ENCODE measurements at places on chromosomes 4 and X. TPM values are rescaled to one million over a fixed set of nuclear protein-coding genes. Genes with fewer than 3 reads are reported as not detected.

- no peaks in the 10 kb centered on the region for H3K4me1 ChIP-seq
- no peaks in the 10 kb centered on the region for H3K36me3 ChIP-seq
- H3K27me3 ChIP-seq = no peaks in the 10 kb centered on the region
- H3K4me3 ChIP-seq = no peak overlapping the region
Measured at GRCh38 chrX:47358387-47359065, 11.9 kb upstream of the ZNF157 start.

GRCh38 chr4:105963461-105964400, 68.5 kb downstream of the NPNT start:
- no peak for DNase-seq
- H3K36me3 ChIP-seq = peaks cover 2% of the 10 kb centered on the region
- no peaks in the 10 kb centered on the region for H3K27me3 ChIP-seq
- H3K27ac ChIP-seq = no peak overlapping the region
- H3K4me3 ChIP-seq = no peak overlapping the region
- peaks cover 1% of the 10 kb centered on the region for H3K4me1 ChIP-seq

DNA sequence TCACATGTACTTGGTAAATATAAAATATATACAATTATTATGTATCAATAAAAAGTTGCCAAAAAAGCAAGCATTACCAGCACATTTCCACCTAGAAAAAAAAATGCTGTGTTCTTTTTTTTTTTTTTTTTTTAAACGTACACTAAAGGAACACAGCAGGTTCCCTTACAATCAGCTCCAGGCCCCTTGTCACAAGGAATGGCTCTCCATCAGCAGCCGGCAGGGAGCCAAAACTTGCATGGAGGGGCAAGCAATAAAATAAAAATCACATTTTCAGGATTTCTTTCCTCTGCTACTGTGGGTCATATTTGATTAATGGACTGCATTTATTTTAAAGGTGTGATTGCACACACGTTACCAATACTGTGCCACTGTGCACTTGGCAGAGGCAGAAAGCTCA, 460.3 kb downstream of the GPAT3 start:
- no peak overlapping the region for H3K27ac ChIP-seq
- no peaks in the 10 kb centered on the region for H3K36me3 ChIP-seq
- no peak overlapping the region for H3K4me3 ChIP-seq
- H3K27me3 ChIP-seq = no peaks in the 10 kb centered on the region
- no peak for DNase-seq
- no peaks in the 10 kb centered on the region for H3K4me1 ChIP-seq

DNA sequence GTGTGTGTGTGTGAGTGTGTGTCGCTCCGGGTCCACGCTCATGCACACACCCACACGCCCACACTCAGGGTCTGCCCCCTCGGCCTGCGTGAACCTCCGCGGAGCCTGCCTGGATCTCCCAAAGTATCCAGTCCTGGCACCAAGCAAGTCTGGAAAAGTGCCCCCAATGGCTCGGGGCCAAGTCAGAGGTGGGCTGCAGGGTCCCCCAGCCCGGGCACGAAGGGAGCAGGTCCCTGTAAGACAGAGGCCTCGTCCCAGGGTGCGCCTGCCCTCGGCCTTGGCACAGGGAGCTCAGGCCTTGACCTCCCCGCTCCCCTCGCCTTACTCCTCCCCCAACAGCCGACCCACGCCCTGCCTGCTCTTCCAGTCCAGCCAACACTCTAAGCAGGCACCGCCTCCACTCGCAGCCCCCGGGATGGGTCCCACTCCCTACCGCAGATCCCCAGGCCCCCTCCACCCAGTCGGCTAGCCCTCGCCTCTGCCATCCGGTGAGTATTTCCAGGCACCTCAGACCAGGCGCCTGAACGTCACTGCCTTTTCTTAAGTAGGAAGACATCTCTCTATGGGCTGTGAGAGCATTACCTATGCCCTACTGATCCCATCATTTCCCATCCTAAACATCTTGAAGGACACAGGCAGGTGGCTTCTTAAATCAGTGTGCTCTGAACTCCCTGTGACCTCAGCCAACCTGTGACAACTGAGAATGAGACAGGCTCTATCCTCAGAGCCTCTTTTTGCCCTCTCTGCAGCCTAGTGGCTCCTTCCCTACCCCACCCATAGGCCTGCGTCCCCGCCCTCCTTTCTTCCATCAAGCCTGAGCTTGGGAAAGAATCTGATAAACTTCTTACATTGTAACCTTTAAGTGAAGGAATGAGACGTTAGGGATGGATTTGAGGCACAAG, 704 bp downstream of the FAM114A1 start:
- peaks cover 11% of the 10 kb centered on the region for H3K4me1 ChIP-seq
- H3K27ac ChIP-seq = peak overlapping the region; percentile 98
- H3K27me3 ChIP-seq = no peaks in the 10 kb centered on the region
- peak; percentile 75 for DNase-seq
- H3K36me3 ChIP-seq = no peaks in the 10 kb centered on the region

DNA sequence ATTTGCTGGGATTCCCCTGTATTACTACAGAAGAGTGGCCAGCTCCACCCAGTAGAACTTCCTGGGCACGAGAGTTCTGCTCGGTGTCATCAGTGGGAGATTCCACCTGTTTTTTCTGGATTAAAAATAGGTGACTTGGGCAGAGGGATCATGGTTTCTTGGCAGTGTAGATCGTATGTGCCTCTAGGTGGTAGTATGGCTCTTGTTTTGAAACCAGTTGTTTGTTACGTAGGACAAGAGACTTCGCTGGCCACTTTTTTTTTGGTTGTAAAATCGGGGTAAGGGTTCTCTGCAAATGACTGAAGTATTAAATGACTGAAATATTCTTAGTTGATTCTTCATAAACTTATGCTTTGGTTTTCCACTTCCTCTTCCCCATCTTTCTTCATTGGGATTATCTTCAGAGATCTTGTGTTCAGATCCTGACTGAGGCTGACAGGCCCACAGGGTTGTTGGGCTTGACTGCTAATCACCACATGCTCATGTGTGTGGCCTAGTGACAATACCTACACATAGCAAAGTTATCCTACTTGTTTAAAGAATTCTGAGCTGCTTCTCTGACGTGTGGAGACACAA, 43.8 kb upstream of the WDR1 start:
- no peaks in the 10 kb centered on the region for H3K4me1 ChIP-seq
- no peak overlapping the region for H3K27ac ChIP-seq
- no peak overlapping the region for H3K4me3 ChIP-seq
- H3K36me3 ChIP-seq = no peaks in the 10 kb centered on the region
- no peaks in the 10 kb centered on the region for H3K27me3 ChIP-seq

GRCh38 chrX:16628946-16629595, 20.9 kb upstream of the S100G start:
- H3K27ac ChIP-seq = no peak overlapping the region
- no peak overlapping the region for H3K4me3 ChIP-seq
- H3K4me1 ChIP-seq = no peaks in the 10 kb centered on the region
- no peaks in the 10 kb centered on the region for H3K27me3 ChIP-seq
- no peaks in the 10 kb centered on the region for H3K36me3 ChIP-seq

GRCh38 chr4:58070726-58071125, 960.5 kb upstream of the IGFBP7 start:
- no peak for DNase-seq
- no peaks in the 10 kb centered on the region for H3K36me3 ChIP-seq
- no peaks in the 10 kb centered on the region for H3K4me1 ChIP-seq
- H3K27ac ChIP-seq = no peak overlapping the region
- no peak overlapping the region for H3K4me3 ChIP-seq
- H3K27me3 ChIP-seq = no peaks in the 10 kb centered on the region

GRCh38 chr4:152166567-152166966, 369.3 kb downstream of the FBXW7 start:
- H3K4me1 ChIP-seq = no peaks in the 10 kb centered on the region
- H3K27ac ChIP-seq = no peak overlapping the region
- H3K4me3 ChIP-seq = no peak overlapping the region
- H3K36me3 ChIP-seq = no peaks in the 10 kb centered on the region
- H3K27me3 ChIP-seq = no peaks in the 10 kb centered on the region

DNA sequence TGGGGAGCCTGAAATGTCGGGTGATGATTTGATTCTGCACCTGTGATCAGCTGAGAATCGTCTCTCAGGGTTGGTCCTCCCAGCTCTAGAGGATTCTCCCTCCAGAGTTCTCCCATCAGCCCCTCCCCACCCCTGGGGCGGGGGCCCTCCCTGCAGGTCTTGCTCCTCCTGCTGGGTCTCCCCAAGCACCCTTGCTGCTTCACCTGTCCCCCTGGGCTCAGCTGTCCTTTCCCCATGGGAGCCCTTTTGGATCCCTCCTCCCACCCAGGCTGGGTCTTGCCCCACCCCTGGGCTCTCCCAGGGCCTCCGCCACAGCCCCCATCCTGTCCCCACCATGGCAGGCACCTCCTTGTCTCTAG, 22.2 kb downstream of the PSAPL1 start:
- H3K4me1 ChIP-seq = peaks cover 4% of the 10 kb centered on the region
- no peaks in the 10 kb centered on the region for H3K27me3 ChIP-seq
- peak; percentile 42 for DNase-seq
- no peaks in the 10 kb centered on the region for H3K36me3 ChIP-seq
- no peak overlapping the region for H3K27ac ChIP-seq

GRCh38 chr4:176137631-176138030, 57.8 kb downstream of the SPATA4 start:
- no peak overlapping the region for H3K4me3 ChIP-seq
- H3K36me3 ChIP-seq = no peaks in the 10 kb centered on the region
- no peak for DNase-seq
- no peaks in the 10 kb centered on the region for H3K27me3 ChIP-seq

DNA sequence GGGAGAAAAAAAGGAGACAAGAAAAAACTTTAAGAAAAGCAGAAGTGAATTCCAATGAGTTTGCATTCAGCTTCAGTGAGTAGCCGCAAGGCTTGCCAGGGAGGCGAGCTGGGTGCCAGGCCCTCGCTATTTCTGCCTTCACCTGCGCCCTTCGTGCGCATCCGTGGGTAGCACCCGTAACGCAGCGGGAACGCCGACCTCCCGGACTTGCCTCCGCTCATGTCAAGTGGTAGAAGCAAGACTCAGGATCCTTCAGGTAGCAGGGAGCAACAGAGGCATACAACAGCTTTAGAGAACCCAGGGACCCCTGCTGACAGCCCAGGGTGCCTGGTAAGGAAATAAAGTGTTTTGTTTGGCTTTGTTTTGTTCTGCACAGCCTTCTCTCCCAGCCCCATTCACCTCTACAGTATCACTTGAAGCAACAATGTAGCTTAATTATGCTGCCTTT, 140.0 kb upstream of the BCOR start:
- no peaks in the 10 kb centered on the region for H3K4me1 ChIP-seq
- no peaks in the 10 kb centered on the region for H3K36me3 ChIP-seq
- DNase-seq = no peak
- no peaks in the 10 kb centered on the region for H3K27me3 ChIP-seq

- no peak for DNase-seq
- H3K4me3 ChIP-seq = no peak overlapping the region
- no peaks in the 10 kb centered on the region for H3K36me3 ChIP-seq
- no peaks in the 10 kb centered on the region for H3K27me3 ChIP-seq
- H3K4me1 ChIP-seq = no peaks in the 10 kb centered on the region
Measured at GRCh38 chrX:132169554-132169953, 41.7 kb upstream of the FRMD7 start.

- H3K4me3 ChIP-seq = no peak overlapping the region
- H3K36me3 ChIP-seq = no peaks in the 10 kb centered on the region
- no peaks in the 10 kb centered on the region for H3K27me3 ChIP-seq
- DNase-seq = no peak
- H3K4me1 ChIP-seq = no peaks in the 10 kb centered on the region
- no peak overlapping the region for H3K27ac ChIP-seq
Measured at GRCh38 chr4:68693325-68694075, 23.0 kb upstream of the UGT2B15 start.

DNA sequence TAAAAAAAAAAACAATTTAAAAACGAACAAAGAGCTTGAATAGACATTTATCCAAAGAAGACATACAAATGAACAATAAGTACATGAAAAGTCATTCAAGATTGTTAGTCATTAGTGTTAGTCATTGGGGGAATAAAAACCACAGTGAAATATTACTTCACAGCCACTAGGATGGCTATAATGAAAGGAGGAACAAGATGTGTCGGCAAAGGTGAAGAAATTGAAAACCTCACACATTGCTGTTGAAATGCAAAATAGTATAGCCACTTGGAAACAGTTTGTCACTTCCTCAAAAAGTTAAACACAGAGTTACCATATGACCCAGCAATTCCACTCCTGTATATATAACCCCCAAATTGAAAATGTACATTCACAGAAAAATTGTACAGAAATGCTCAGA, 45.2 kb upstream of the SLC39A8 start:
- H3K4me3 ChIP-seq = no peak overlapping the region
- no peaks in the 10 kb centered on the region for H3K27me3 ChIP-seq
- no peaks in the 10 kb centered on the region for H3K36me3 ChIP-seq
- H3K4me1 ChIP-seq = no peaks in the 10 kb centered on the region
- DNase-seq = no peak

DNA sequence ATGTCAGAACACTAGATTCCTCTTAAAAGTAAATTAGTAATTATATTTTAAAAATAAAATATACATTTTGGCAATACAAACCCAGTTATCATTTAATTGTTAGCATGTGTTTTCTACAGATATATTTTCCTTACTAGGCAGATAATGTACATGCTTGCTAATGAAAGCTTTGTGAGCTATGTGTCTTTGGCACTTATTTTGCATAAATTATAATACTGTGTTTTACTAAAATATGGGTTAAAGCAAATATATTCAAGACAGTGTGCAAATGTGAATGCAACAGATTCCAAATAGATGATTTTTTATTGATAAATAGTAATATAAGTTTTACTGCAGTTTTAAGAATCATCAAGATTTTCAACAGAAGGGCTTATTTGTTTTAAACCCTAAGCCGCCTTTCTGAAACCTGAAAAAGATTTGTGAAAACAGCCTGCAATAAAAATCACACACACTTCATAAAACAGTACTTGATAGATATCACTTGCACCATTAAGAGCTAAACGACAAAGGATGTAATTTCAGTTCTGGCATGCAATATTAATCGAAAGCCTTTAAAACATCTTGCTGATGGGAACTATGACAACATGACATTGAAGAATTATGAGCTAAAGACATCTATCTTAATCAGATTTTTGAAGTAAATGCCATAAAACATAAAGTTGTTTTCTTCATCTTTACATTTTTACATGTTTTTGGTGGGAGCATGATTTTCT, 333.3 kb downstream of the DCTD start:
- H3K4me3 ChIP-seq = no peak overlapping the region
- H3K27me3 ChIP-seq = no peaks in the 10 kb centered on the region
- no peak overlapping the region for H3K27ac ChIP-seq
- DNase-seq = no peak
- no peaks in the 10 kb centered on the region for H3K4me1 ChIP-seq

DNA sequence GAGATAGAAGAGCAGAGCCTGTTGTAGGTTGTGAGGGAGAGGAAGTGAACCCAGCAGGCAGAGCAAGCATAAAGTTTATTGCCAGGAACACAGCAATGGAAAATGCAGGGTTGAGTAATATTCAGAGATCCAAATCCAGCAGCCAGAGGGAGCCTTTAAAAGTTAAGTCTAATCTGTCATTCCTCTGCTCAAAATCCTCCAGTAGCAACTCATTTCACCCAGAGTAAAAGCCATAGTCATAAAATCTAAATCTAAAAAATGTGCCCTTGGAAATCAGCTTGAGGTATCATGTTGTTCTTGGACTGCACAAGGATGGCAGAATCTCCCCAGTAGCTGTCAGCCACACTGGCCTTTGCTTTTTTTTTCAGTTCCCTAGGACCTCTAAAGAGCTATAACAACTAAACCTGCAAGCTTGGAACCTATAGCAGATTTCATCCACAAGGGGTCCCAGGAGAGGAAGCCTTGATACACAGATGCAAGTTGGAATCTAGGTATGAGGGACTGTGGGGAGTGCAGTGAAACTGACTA, 62.9 kb upstream of the FRAS1 start:
- no peak for DNase-seq
- H3K27ac ChIP-seq = no peak overlapping the region
- no peaks in the 10 kb centered on the region for H3K27me3 ChIP-seq
- H3K4me3 ChIP-seq = no peak overlapping the region
- H3K36me3 ChIP-seq = no peaks in the 10 kb centered on the region
- no peaks in the 10 kb centered on the region for H3K4me1 ChIP-seq

The JAKMIP1 gene
- 0.21 TPM for total RNA-seq

The HSFX2 gene
- total RNA-seq = not detected

The TLR6 gene
- total RNA-seq = 12.8 TPM

The CT47B1 gene
- total RNA-seq = not detected
